Left ventricle myocardium inferior (tissue), 1 donor: ENCODE measurements at places on chromosomes 16 and 17. TPM values are rescaled to one million over a fixed set of nuclear protein-coding genes. Genes with fewer than 3 reads are reported as not detected.

The KCNH4 gene
- 0.16 TPM for total RNA-seq

The HID1 gene
- total RNA-seq = 7.2 TPM

DNA sequence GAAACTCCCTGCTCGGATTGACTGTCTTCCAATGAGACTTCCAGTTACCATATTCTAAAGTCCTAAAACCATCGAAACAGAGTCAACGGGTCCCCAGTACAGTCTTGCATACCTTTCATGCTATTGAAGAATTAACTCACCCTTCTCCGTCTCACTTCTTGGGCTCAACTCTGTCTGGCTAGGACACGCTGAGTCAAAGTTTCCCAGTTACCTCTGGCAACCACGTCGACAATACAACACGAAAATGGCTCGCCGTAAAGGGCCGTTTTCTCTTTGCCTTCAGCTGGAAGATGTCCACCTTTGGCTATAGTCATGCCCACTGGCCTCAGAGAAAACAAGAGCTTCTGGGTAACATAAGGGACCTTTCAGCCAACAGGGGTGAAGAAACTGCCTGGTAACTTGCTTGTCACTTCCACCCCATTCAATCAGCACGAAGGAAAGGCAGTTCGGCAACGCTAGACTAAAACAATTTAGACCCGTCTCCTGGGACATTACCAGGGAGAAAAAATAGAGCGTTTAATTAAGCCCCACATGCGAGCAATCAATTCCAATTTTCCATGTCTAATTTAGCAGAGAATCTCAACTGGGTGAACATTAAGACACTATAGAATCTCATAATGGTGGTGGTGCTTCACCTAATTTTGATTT, 21.5 kb downstream of the KCNG4 start:
- no peak overlapping the region for H3K4me3 ChIP-seq
- peaks cover 9% of the 10 kb centered on the region for H3K4me1 ChIP-seq
- DNase-seq = no peak
- H3K27ac ChIP-seq = no peak overlapping the region
- H3K27me3 ChIP-seq = peaks cover 6% of the 10 kb centered on the region

- no peaks in the 10 kb centered on the region for H3K36me3 ChIP-seq
- no peaks in the 10 kb centered on the region for H3K27me3 ChIP-seq
- no peak overlapping the region for H3K27ac ChIP-seq
- DNase-seq = no peak
- no peaks in the 10 kb centered on the region for H3K4me1 ChIP-seq
- H3K4me3 ChIP-seq = no peak overlapping the region
Observed at GRCh38 chr16:75695708-75696107, 5.6 kb downstream of the DUXB start.

GRCh38 chr16:57613514-57613913, 14.9 kb upstream of the ADGRG1 start:
- peaks cover 14% of the 10 kb centered on the region for H3K4me1 ChIP-seq
- no peaks in the 10 kb centered on the region for H3K36me3 ChIP-seq
- H3K4me3 ChIP-seq = no peak overlapping the region
- DNase-seq = no peak
- H3K27me3 ChIP-seq = no peaks in the 10 kb centered on the region

DNA sequence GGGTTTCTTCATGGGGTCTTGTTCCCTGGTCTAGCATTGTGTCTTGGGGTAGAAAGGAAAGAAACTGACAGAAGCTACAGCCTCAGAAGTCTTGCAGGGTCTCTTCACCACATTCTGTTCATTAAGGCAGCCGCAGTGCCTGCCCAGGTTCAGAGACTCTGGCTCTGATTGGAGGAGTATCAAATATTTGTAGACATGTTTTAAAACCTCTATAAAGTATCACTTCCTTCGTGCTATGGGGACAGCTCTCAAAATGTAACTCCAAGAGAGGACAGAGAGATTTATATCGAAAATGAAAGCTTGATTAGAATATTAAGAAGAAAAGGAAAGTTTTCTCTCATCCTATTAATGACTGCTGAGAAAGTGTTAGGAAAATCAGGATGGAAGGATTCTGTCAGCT, 107.0 kb upstream of the CACNG3 start:
- H3K36me3 ChIP-seq = no peaks in the 10 kb centered on the region
- H3K27ac ChIP-seq = no peak overlapping the region
- DNase-seq = no peak
- peaks cover 17% of the 10 kb centered on the region for H3K4me1 ChIP-seq
- H3K4me3 ChIP-seq = no peak overlapping the region

- no peaks in the 10 kb centered on the region for H3K27me3 ChIP-seq
- peak; percentile 44 for DNase-seq
Observed at GRCh38 chr16:56603589-56603988, 4.8 kb upstream of the MT2A start.

- H3K27ac ChIP-seq = no peak overlapping the region
- H3K27me3 ChIP-seq = no peaks in the 10 kb centered on the region
- no peak for DNase-seq
- no peak overlapping the region for H3K4me3 ChIP-seq
- H3K4me1 ChIP-seq = peaks cover 35% of the 10 kb centered on the region
- no peaks in the 10 kb centered on the region for H3K36me3 ChIP-seq
Observed at GRCh38 chr17:49580981-49581647, 5.4 kb downstream of the NXPH3 start.
